ENCODE measurements at places on chromosomes 12 and 14. TPM values are rescaled to one million over a fixed set of nuclear protein-coding genes. Genes with fewer than 3 reads are reported as not detected.
A peak's percentile ranks its signal among the peaks of the same experiment; 100 is the strongest.

Gene FOXN4
- not detected for total RNA-seq

Gene AMDHD1
- total RNA-seq: 1.6 TPM

Gene DAO
- not detected for total RNA-seq

Gene EID3
- total RNA-seq: 5.5 TPM

Gene ASB2
- 0.19 TPM for total RNA-seq

Gene SMOC1
- 39.6 TPM for total RNA-seq

Gene LRTM2
- total RNA-seq: not detected

Gene CDK17
- 28.8 TPM for total RNA-seq

Gene KLRK1
- total RNA-seq: not detected

Gene DLGAP5
- total RNA-seq: 54.3 TPM

Gene STX2
- total RNA-seq: 21.0 TPM

DNA sequence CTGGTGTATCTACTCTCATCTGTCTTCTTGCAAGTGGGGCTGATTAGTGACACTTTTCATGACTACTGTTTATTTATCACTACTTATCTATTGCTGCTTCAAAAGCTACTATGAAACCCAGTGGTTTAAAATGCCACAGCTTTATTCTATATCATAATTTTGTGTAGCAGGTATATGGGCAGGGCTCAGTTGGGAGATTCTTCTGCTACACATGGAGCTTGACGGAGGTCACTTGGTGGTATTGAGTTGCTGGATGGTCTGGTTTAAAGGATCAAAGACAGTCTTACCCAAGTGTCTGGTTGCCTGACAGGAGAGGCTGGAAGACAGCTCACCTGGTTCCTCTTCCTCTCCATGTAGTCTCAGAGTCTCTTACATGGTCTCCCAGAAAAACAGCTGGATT is 222.7 kb downstream of the TMEM132D start:
- no peaks in the 10 kb centered on the region for H3K4me1 ChIP-seq
- no peak overlapping the region for H3K27ac ChIP-seq
- DNase-seq: no peak

- no peaks in the 10 kb centered on the region for H3K27me3 ChIP-seq
- peaks cover 37% of the 10 kb centered on the region for H3K4me1 ChIP-seq
- peak; percentile 34 for DNase-seq
- H3K36me3 ChIP-seq: peaks cover 39% of the 10 kb centered on the region
- H3K27ac ChIP-seq: peak overlapping the region; percentile 87
Observed at GRCh38 chr14:63727231-63727735, 582 bp downstream of the SGPP1 start.

- peaks cover 40% of the 10 kb centered on the region for H3K36me3 ChIP-seq
- DNase-seq: no peak
- peak overlapping the region; percentile 91 for H3K27ac ChIP-seq
- H3K4me1 ChIP-seq: peaks cover 72% of the 10 kb centered on the region
Observed at GRCh38 chr12:15627995-15628945, 160.9 kb downstream of the EPS8 start.

- peaks cover 47% of the 10 kb centered on the region for H3K4me1 ChIP-seq
- no peak overlapping the region for H3K27ac ChIP-seq
- H3K36me3 ChIP-seq: no peaks in the 10 kb centered on the region
- H3K27me3 ChIP-seq: no peaks in the 10 kb centered on the region
- DNase-seq: no peak
- H3K4me3 ChIP-seq: no peak overlapping the region
Observed at GRCh38 chr12:93139028-93139665, 210.1 kb upstream of the EEA1 start.

DNA sequence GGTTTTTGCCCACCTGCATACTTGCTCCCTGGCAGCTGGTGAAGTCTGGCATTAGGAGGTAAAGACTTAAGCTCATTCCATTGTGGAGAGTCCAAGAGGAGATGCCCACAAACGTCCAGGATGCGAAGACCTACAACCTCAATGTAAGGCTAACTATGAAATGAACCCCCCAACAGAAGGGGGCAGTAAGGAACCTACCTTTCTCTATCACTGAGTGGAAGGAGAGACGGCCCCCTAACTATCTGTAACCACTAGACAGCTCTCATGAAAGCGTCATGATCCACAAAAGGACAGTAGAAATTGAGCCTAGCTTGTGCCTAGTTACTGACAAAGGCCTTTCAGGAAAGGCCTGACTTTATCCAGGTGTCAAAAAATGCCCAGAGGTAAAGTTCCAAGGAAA is 55.3 kb downstream of the ZFYVE21 start:
- H3K4me1 ChIP-seq: no peaks in the 10 kb centered on the region
- no peak overlapping the region for H3K4me3 ChIP-seq
- H3K27ac ChIP-seq: no peak overlapping the region
- H3K27me3 ChIP-seq: no peaks in the 10 kb centered on the region

DNA sequence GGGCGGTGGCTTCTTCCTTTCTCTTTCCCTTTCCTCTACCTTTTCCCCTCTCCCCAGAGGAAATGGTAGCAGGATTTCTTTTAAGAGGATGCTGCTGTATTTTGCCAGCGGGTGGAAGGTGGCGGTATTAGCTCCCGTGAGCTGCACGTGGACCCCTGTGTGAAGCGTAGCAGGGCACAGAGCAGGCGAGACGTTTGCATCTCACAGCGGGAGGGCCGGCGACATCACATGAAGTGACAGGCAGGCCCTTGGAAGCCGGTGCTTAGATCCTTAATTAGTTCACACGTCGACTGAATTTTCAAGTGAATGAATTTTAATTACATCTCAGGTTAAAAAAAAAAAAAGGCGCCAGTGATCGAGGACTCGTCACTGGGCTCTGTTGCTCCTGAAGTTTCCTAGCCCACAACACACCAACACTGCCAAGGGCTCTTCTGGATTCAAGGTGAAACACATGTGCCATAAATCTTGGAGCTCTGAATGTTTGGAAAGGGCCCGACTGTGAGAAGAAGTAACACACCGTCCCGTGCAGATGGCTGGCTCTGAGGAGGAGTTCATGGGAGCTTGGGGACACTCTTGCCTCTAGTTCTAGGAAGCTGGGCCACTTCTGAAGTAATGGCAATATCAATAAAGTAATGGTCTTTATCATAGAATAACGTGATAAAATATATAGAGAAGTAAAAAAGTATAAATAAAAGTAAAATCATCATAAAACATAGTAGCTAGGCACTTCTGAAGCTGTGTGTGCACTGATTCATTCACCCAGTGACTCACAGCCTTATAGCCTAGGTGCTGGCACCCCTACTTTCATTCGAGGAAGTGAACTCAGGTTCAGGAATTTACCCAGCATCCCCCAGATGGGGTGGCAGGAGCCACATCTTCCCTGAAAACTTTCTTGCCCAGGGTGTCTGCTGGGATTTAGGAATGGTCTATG is 75.3 kb downstream of the AACS start:
- no peaks in the 10 kb centered on the region for H3K27me3 ChIP-seq
- peak; percentile 54 for DNase-seq
- no peak overlapping the region for H3K4me3 ChIP-seq
- H3K27ac ChIP-seq: peak overlapping the region; percentile 26

- peaks cover 2% of the 10 kb centered on the region for H3K27me3 ChIP-seq
- peaks cover 3% of the 10 kb centered on the region for H3K36me3 ChIP-seq
- no peaks in the 10 kb centered on the region for H3K4me1 ChIP-seq
- H3K27ac ChIP-seq: no peak overlapping the region
Observed at GRCh38 chr14:74309125-74310022, 6.6 kb upstream of the ABCD4 start.

GRCh38 chr12:402029-402389 is 565 bp downstream of the CCDC77 start:
- no peaks in the 10 kb centered on the region for H3K4me1 ChIP-seq
- H3K27ac ChIP-seq: no peak overlapping the region
- peak; percentile 14 for DNase-seq
- H3K36me3 ChIP-seq: no peaks in the 10 kb centered on the region
- H3K27me3 ChIP-seq: no peaks in the 10 kb centered on the region
- H3K4me3 ChIP-seq: no peak overlapping the region

DNA sequence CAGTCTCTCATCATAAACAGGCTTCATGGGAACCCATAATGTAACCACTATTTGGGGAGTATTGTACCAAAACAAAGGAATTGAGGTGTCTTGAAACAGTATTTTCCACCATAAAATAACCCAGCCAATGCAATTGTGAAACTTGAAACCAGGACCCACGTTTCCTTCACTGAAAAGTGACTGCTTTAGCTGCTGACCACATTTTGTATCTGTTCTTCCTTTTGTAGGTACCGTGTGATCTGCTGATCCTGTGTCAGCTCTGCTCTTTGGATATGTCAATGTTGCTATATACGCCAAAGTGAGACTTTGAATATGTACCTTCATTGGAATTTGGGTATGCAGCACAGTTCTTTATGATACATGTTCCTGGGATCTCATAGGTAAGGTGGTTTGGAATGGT is 95.1 kb upstream of the CNTN1 start:
- H3K36me3 ChIP-seq: no peaks in the 10 kb centered on the region
- DNase-seq: no peak
- no peaks in the 10 kb centered on the region for H3K27me3 ChIP-seq
- no peaks in the 10 kb centered on the region for H3K4me1 ChIP-seq

- DNase-seq: no peak
- no peaks in the 10 kb centered on the region for H3K27me3 ChIP-seq
- H3K4me1 ChIP-seq: peaks cover 11% of the 10 kb centered on the region
- no peak overlapping the region for H3K27ac ChIP-seq
- no peaks in the 10 kb centered on the region for H3K36me3 ChIP-seq
- H3K4me3 ChIP-seq: no peak overlapping the region
Observed at GRCh38 chr14:54781080-54781479, 121.5 kb downstream of the GCH1 start.

- peak within 1 kb of the TSS; percentile 96 for H3K27ac ChIP-seq
- peaks cover 25% of the 10 kb centered on the region for H3K36me3 ChIP-seq
- peak within 1 kb of the TSS; percentile 94 for H3K4me3 ChIP-seq
- no peaks in the 10 kb centered on the region for H3K27me3 ChIP-seq
- peaks cover 27% of the 10 kb centered on the region for H3K4me1 ChIP-seq
Observed at GRCh38 chr12:42325653-42326474, at the start of the genes PPHLN1 and ZCRB1. PPHLN1 (plus strand) TSS chr12:42326167; CDS start chr12:42335903, 9,736 bp downstream. ZCRB1 (minus strand) TSS chr12:42326094; CDS start chr12:42324102, 1,992 bp downstream.

DNA sequence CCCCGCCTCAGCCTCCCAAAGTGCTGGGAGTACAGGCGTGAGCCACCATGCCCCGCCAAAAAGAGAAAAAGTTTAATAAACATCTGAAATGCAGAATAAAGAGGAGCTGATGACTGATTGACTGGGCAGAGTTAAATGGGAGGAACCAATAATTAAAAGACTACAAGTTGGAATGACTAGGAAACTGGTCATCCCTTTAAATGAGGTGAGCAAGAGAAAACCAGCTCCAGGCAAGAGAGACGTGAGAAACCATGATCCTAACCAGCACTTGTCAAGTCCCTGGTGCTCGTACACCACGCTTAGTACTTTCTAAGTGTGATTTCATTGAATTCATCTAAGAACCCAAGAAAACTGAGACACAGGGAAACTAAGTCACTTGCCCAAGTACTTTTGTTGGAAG is 47.9 kb downstream of the MAP1LC3B2 start:
- H3K36me3 ChIP-seq: no peaks in the 10 kb centered on the region
- no peak overlapping the region for H3K27ac ChIP-seq
- H3K27me3 ChIP-seq: peaks cover 39% of the 10 kb centered on the region
- DNase-seq: no peak

DNA sequence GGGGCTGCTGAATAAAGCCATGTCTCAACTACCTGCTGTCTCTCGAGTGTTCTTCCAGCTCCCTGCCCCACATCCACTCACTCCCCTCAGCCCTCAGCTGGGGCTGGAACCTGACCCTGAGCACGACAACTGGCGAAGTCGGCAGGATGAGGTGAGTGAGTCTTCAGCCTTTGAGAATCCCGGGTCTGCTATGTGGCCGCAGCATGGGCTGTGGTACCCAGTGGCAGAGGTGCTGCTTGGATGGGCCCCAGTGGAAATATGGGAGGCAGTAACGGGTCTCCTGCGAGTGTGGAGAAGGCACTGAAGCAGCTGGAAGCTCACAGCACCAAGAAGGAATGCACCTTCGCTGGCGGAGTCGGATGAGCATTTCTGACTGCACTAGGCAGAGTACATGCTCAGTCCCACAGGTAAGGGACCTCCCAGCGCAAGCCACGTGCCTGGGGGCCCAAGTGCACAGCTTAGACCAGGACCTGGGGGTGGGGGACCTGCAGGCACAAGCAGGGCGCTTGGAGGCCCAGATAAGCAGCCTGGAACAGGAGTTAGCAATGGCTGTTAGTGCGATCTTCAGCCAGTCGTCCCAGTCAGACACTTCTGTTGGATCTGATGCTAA is 95.5 kb upstream of the TMPO start:
- peaks cover 10% of the 10 kb centered on the region for H3K36me3 ChIP-seq
- no peaks in the 10 kb centered on the region for H3K27me3 ChIP-seq
- H3K27ac ChIP-seq: peak overlapping the region; percentile 88
- H3K4me3 ChIP-seq: no peak overlapping the region

- no peak overlapping the region for H3K4me3 ChIP-seq
- no peak for DNase-seq
- no peaks in the 10 kb centered on the region for H3K27me3 ChIP-seq
Observed at GRCh38 chr12:55762646-55763045, 19.7 kb downstream of the GDF11 start.
